ENCODE measurements at places on chromosomes 16 and 17.

DNA sequence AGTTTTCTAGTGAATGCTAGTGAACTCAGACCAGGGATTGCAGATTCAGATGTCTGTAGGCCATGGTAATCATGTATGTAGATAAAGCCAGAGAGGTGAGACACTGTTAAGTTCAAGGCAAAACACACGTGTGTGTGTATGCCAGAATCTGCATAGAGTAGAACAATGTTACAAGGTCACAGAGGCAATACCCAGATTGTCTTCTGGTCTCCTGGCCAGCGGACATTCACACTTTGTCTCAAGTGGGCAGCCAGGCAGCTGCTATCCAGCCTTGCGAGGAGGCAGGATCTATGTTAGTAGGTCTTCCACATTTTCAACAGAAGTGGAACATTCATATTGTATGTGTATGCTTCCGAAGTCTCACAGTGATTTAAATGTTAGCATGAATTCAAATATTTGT lies 244.4 kb downstream of the FTO start:
- DNase-seq, result no peak

DNA sequence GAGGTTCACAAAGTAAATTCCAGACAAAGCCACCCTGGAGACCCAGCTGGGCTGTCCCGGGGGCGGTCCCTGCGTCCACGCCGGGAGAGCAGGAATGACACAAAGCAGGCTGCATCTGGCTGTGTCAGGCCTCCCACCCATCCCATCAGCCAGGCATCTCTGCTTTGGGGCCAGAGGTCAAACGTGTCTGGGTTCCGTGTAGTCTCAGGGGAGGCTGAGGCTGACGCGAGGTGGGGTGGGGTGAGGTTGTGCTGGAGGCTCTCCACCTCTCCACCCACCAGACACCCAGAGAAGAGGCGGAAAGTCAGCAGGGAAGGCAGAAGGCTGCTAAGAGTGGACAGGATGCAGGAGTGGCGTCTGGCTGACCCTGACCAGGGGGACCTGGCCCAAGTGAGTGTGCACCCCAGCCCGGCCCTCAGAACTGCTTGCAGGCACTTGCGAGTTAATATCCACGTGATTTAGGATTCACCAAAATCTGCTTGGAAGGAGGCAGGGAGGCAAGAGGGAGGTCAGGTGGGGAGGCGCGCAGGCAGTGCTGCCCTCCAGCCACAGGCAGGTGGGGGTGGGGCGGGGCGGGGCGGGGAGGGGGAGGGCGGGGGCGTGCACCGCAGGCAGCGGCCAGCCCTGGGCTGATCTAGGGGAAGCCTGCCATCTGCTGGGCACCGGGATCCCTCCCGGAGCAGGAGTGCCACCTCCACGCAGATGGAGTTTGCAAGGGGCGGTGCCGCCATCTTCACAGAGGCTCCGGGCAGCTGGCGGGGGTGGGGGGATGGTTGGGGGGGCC lies 44.3 kb downstream of the TBC1D16 start:
- peak; percentile 73 for DNase-seq

DNA sequence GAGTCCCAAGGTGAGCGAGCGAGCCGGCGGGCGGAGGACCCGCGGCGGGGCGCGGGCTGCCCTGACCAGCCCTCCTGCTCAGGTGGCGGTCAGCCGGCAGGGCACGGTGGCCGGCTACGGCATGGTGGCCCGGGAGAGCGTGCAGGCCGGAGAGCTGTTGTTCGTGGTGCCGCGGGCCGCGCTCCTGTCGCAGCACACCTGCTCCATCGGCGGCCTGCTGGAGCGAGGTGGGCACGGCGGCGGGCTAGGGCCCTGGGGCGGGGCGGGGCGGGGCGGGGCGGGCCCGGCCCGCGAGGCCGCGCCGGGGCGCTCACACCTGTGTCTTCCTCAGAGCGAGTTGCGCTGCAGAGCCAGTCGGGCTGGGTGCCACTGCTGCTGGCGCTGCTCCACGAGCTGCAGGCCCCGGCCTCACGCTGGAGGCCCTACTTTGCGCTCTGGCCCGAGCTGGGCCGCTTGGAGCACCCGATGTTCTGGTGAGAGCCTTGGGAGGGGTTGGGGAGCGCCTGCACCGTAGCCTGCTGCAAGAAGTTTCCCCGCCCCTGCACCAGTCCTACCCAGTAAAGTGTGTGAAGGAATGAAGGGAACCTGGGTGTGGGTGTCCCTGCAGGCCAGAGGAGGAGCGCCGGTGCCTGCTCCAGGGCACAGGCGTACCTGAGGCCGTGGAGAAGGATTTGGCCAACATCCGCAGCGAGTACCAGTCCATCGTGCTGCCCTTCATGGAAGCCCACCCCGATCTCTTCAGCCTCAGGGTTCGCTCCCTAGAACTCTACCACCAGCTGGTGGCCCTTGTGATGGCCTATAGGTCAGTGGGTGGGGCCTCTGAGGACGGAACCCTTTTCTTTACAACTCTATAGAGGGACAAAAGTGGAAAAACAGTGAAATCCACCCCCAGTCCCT lies 802 bp downstream of the SETD6 start:
- DNase-seq, result peak; percentile 64

- DNase-seq, result no peak
These were observed 281.5 kb downstream of the SNX29 start for GRCh38 chr16:12257926-12258561.

- no peak for DNase-seq
These were observed 331.8 kb upstream of the XYLT1 start for GRCh38 chr16:17802571-17802970.

DNA sequence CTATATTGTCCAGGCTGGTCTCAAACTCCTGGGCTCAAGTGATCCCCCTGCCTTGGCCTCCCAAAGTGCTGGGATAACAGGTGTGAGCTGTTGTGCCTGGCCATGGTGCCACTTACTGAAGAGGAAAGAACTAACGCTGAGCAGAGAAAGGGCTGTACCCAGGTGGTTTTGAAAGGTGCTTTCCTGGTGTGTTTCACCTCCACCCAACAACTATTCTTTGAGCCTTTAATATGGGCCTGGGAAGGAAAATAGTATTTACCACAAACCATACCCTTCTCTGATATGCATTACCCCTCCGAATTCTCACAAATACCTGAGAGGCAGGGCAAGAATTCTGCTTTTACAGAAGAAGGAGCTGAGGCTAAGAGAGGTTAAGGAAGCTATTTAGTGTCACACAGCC lies 24.8 kb downstream of the KPNA2 start:
- DNase-seq, result no peak
